ENCODE measurements at places on chromosomes 6 and 20.
A peak's percentile ranks its signal among the peaks of the same experiment; 100 is the strongest.

DNA sequence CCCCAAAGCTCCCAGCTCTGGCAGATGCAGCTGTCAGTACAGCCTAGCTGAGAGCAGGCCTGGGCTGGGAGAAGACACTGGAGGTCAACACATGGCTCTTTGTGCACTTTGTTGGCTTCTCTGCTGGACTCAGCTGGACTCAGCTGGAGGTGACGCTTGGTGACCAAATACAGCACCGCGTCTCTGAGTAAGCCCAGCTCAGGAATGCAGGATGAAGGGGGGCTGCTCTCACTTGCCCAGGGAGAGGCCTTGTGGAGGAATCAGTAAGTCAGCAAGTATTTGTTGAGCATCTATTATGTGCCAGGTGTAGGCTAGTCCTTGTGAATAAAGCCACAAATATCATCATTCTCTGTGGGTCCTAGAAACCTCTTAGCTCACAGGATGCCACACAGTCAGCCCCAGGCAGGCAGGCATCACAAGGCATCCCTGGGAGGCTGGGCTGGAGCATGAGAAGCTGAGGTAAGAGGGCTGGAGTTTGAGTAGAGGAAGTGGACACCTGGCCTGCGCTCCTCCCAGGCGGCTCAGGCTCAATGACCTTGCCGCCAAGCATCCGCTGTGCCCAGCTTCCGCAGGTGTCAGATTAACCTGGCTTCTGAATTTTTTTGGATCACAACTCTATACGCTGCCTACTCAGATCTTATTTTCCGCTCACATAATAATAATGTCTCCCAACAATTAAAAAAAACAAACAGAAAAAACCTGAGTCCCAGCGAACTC, 95.4 kb downstream of the TMEM170B start:
- no peak for DNase-seq

DNA sequence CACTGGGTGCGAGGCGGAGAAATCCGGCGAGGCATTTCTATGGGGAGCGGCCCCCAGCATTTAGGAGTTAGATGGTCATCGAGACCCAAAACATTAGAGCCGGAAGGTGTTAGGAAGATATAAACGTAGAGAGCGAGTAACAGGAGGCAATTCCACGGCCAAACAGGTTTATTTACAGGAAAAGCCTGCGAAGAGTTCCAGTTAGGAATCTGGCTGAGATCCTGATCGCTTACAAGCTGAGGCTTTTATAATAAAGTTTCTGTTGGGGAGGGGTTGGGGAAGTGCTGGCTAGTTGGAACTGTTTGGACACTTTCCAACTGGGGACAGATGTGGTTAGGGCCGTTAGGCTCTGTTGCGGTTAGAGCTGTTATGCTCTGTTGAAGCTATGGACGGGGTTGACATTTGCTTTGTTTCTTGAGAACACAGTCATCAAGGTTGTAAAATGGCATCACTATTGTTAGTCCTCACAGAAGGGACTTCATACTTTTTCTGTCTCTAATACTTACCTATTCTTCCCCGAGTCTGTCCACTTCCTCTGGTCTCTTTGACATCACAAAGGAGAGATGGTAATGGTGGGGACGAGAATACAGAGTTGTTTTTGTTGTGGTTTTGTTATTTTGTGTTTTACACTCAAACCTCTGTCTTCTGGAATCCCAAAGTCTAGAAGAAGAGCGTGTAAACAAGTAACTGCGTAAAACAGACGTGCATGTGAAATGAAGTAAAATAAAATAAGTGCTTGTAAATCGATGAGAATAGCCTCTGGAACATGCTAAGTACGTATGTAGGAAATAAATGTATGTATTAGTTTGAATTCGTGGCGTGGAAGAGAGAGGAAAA, 554 bp upstream of the ZSCAN31 start:
- DNase-seq: peak; percentile 11

DNA sequence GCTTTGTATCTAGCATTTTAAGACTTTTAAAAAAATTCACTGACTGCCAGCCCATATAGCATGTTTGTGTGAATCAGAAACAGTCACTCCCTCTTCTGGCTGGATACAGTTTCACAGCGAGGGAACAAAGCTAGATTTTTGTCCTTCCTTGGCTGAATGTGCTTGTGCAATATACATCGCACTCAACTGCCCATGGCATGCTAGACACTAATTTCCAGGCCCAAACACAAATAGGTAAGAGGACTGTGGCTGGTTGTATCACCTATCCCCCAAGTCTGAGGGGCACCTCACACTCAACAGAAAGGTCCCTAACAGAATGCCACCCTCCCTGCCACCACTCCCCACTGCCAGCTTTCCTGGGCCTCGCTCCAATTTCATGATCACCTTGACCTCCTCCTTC, 16.2 kb upstream of the BLCAP start:
- DNase-seq: no peak

DNA sequence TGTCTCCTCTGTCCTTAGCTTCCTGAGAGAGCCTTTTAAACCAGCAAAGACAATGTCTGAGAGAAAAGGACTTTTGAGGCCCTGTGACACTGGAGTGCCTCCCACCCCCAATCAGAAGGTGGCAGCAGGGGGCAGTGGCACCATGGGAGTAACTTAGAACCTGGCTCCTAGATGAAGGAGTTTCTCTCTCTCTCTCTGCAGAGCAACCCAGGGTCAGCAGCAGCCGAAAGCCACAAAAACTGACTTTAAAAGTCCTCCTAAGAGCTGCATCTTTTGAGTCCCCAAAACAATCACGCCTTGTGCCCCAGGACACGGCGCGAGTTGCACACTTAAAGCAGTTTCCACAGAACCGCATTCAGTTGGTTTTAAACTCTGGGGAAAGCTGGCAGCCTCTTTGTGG, 5.3 kb upstream of the TCP11 start:
- DNase-seq: no peak

DNA sequence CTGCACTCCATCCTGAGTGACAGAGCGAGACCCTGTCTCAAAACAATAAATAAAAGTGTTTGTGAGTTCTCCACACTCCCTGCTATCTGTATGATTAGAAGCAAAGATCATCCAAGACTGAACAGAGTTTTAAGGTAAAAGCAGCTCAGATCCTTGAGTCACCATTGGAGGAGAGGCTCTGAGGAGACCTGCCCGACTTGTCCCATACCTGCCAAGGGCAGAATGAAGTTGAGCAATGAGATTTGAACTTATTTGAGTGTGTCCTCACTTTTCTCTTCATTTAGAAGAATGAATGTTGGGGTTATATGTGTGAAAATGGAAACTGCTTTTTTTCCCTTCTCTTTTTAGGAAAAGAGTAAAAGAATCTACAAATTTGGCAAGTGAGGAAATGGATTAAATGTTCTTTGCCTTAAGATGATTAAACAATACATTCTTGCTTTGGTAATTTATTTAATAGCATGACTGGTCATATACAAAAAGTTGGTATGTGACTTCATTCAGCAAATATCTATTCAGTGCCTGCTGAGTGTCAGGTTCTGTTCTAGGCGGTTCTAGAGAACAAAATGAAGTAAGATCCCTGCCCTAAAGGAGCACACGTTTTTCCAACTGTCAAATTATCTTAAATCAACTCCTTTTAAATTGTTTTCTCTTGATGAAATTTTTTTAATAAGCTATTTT, 195.7 kb downstream of the ALDH8A1 start:
- no peak for DNase-seq

DNA sequence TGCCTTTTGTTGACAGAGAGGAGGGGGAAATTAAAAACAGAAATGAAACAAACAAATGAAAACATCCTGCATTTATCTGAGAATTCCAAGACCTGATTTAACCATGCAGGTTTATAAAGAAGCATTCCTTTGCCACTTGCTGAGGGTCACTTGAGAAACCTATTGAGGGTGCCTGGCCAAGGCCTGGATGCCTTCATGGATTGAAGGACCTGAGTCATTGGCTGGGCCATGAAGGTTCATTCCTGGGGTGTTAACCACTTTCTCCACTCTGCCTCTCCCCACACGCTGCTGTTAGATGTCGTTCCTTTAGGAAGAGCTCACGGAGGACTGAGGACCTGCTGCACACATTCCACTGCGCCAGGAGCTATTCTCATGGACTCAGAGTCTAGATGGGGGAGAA, 49.7 kb downstream of the DAAM2 start:
- no peak for DNase-seq

DNA sequence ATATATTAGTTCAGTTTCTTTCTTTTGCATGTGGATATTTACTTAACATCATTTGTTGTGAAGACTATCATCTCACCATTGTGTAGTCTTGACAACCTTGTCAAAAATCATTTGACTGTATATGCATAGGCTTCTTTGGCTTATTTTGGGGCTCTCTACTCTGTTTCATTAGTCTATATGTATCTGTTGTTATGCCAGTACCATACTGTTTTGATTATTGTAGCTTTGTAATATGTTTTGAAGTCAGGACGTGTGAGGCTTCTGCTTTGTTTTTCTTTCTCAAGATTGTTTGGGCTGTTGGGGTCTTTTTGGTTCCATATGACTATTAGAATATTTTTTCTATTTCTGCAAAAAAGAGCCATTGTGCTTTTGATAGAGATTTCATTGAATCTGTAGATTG, 288.2 kb upstream of the RNF217 start:
- no peak for DNase-seq

- peak; percentile 15 for DNase-seq
Observed at GRCh38 chr20:49323622-49324238, 45.9 kb upstream of the ZNFX1 start.

GRCh38 chr6:131955192-131955591, 4.0 kb upstream of the CCN2 start:
- DNase-seq: no peak

DNA sequence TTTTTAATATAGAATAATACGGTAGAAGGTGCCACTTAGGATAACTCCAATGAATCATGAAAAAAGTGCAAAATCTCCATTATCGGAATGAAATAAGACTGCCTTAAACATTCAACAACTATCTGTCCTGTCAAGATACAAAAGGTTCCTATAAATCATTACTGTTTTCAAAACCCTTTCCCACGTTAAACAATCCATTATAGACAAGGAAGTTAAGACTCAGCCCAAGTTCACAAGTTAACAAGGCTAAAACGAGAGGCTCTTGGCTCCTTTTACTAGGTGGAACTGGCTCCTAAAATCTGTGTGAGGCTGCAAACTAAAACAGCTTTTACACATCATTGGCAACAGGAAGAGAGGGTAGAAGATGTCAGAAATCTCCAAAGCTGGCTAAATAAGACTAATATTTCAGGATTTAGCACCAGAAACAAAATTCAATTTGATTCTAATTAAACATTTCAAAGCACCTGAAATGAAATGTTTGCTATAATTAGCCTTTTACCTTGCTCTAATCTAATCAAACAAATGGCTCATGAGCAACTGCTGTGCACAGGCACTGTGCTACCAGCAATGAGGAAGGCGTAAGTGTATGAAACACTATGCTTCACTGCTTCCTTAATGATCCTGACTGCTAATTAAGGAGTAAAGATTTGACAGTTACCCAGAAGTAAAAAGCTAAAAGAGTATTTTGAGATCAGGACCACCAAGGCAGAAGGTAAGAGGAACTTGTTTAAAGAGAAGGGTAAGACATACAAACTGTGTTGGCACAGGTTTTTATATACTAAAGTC, 109.7 kb downstream of the DST start:
- DNase-seq: no peak

GRCh38 chr20:51184289-51184688, 161.4 kb upstream of the KCNG1 start:
- DNase-seq: no peak

DNA sequence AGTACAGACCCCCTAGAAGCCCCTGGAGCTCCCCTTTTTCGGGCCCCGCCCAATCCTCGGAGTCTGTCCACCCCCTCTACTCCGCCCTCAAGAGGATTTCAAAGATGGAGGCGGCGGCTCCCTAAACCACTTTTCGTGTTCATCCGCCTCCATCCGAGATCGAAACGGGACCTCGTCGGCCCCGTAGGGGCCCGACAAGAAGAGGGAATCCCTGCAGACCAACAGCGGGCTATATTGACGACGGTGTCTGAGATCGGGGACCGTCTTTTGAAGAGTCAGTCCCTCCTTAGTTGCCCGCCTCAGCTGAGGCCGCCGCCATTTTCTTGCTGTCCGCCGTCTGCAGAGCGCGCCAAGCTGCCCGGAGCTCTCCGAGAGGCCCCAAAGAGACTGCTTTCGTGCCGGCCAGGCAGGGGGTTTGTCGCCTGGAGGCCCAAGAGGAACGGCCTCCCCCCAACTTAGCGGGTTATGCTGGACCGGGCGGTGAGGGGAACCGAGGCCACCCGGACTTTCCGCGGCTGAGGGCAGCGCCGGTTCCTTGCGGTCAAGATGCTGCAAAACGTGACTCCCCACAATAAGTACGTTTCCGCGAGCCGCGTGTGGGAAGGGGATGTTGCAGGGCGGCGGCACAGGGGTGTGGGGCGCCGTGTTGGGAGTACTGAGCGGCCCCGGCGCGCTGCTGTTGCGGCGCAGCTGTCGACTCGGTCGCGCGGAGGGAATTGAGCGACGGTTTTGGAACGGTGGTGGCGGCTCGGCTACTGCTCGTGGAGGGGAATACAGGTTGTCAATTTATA, 4.2 kb downstream of the BRD2 start:
- DNase-seq: peak; percentile 54

DNA sequence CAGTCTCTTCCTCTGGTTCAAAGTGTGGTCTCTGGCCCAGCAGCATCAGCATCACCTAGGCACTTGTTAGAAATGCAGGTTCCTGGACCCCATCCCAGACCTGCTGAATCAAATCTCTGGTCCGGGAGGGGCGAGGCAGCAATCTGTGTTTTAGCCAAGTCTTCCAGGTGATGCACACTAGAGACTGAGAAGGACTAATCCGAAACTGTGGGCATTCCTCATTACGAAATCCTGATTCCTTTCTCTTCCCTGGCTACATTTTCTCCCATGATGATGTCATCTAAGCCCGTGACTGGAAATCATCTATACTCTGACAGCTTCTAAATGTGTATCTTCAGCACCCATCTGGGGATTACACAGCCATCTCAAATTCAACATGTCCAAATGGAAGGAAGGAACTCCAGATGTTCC, 39.7 kb upstream of the PRND start:
- no peak for DNase-seq

- peak; percentile 72 for DNase-seq
Observed at GRCh38 chr6:38638941-38639497, 710 bp downstream of the BTBD9 start.

- no peak for DNase-seq
Observed at GRCh38 chr6:43013097-43013842, 476 bp downstream of the MEA1 start.

DNA sequence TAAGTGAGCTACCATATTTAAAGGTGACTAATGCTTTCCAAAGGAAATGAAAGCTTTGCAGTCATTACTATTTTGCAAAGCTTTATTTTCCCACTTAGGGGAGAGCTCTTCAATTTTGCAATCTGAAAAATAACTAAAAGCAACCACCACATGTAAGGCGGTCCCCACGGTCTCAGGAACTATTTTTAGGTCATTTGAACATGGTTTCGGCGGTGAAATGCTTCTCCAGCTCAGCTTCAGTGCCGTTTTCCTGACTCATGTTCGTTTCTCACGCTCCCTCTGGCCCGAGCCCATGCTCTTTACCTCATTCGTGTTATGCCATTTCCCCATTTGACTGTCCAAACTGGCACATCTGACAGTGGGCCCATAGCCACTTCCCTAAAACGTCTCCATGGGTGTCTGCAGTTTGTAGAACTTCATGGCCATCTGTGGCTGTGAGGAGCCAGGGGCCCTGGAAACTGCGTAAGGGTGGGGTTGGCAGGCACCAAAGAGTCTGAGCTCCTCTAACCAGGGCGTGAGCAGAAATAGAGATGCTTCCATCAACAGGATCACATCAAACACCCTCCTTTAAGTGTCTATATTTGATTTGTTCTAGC, 46.5 kb downstream of the ADTRP start:
- DNase-seq: peak; percentile 84

GRCh38 chr6:132937466-132937906, 123.1 kb downstream of the RPS12 start:
- DNase-seq: no peak

- no peak for DNase-seq
Observed at GRCh38 chr6:29970711-29971110, 28.4 kb downstream of the HLA-A start.

GRCh38 chr20:11890331-11891076, 27.2 kb upstream of the BTBD3 start:
- peak; percentile 48 for DNase-seq

All from stimulated activated CD4-positive, alpha-beta T cell treated with anti-CD3 and anti-CD28 coated beads, Interleukin-4, amount 100 ng/mL, for 24 hours (primary cell).